AG09319 (cell line): ENCODE measurements at places on chromosomes 12 and 14.
A peak's percentile ranks its signal among the peaks of the same experiment; 100 is the strongest.

DNA sequence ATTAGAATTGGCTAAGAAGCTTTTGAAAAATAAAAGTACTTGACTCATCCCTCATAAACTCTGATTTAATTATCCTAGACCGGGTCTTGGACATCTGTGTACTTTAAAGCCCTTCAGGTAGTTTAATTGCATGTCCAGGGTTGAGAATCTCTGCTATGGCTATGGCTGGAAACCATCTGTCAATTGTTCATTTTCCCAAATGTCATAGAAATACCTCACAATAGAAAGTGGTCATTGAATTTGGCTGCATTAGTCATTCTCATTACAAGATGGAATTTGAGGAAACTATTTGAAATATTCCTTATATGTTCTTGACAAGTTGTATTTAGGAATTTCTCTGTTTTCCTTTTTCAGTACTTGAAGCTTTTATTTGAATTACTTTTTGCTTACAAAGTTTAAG lies 111.3 kb downstream of the TSHR start:
- DNase-seq: no peak

DNA sequence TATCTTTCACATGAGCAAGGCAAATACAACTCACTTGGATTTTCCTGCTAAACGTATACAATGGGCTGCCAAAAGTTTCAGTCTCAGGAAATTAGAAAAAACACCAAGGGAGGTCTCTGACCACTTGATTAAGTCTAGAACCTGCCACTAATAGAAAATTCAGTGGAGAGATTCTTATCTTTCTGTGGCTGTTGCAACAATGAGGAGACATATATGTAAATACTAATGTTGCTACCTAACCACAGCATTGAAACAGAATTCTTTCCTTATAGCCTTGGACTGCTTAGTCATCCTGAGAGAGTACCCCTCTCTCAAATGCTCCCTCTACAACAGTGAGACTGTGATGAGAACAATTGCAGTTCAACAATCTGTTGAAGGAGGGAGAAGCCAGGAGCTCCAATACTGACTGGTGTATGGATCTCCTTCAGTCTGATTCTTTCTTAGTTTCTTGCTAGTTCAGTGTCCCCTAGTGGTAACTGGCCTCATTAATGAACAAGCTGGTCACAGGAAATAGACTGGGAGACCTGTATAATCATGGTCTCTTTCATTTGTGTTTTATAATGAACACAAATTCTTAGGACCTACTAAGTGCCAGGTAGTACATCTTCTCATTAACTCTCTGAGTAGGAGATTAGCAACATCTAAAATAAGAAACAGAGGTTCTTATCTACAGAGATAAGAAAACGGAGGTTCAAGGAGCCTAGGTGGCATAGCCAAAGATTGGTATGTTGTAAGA lies 164.5 kb downstream of the SLC38A4 start:
- DNase-seq: peak; percentile 71

DNA sequence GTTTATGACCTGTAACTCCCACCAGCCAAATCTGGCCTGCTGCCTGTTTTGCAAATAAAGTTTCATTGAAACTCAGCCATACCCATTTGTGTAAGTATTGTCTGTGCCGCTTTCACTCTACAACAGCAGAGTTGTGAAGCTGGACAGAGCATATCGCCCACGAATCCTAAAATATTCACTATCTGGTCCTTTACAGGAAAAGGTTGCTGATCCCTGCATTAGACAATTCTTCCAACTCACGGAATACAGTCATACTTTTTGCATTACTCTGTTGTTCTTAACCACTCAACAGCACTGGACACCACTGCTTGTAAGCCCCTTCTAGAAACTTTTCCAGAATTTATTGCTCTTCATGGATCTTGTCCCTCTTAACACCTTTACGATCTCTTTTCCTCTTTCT lies 435.4 kb downstream of the EGLN3 start:
- no peak for DNase-seq

DNA sequence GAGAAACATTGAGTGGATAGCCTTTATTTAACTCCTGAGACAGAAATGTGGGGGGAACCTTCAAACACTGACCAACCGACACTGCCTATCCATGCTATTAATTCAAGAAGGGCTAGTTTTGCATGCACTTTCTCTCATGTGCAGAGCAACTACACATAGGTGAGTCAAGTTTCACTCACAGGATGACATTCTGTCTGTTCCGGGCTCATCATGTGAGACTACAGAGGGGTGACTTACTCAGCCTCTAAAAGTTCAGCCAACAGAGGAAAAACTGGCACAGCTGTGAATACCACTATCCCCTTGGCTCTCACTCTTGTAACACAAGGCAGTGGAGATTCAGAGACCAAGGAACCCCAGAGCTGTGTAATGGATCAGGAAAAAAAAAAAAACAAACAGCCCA lies 13.3 kb downstream of the BEST3 start:
- DNase-seq: no peak

DNA sequence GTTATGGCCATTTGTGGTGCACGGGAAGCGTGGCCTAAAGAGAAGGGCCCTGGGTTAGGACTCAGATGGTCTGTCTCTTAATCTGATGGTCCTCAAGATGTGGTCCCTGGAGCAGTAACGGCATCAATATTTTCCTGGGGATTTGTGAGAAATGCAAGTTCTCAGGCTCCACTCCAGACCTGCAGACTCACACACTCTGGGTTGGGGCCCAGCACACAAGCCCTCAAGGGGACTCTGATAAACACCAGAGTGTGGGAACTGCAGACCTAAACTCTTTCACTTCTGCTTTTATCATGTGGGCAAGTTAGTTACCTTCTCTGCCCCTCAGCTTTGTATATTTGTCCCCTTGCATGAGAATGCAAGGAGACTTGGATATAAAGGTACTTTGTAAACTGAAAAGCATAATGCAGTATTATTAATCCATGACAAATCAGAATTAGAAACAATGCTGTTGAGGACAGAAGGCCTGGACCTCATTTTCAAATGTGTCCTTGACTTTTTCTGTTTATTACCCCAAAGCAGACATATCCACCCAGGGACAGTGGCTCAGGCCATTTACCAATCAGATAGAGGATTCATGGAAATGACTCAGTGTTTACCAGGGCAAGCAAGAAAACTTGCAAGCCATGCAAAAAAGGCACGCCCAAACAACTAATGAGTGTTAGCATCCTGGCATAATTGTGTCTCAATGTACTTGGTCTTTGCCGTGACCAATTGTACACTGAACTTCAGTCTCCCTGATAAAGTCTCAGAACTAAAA lies 157.0 kb downstream of the ASCL1 start:
- no peak for DNase-seq

GRCh38 chr14:22007784-22008412 lies 334.3 kb upstream of the OR4E1 start:
- DNase-seq: no peak

GRCh38 chr14:34920339-34920738 lies 45.2 kb upstream of the BAZ1A start:
- DNase-seq: no peak

DNA sequence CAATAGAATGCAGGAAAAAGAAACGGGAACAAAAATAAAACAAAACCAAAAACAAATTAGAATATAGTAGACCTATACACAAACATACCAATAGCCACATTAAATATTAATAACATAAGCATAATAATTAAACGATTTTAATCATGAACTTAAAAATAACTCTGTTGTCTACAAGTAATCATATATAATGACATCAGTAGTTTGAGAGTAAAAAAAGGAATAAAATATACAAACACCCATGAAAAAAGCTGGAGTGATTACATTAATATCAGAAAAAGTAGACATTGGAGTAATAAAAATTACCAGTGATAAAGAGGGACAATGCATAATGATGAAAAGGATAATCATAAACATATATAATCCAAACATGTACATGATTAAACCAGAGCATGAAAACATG lies 181.8 kb downstream of the ATXN7L3B start:
- no peak for DNase-seq

DNA sequence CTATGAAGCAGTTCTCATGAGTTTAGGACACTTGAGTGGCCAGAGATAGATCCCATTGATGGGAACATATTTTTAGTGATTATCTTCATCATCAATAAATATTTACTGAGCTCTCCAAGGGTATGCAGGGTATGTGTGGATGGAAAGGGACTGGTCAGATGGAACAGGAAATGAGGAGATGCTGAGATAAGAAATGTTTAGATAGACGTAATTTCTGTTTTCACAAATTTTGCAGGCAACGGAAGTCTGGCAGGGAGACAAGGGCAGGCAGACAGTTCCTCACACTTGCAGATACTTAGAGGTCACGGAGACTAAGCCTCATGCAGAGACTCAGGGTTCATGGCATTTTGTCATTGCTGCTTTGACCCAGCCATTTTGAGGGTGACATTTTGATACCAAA lies 24.3 kb downstream of the BCL2L14 start:
- DNase-seq: no peak

- no peak for DNase-seq
These were observed 17.0 kb downstream of the CAMKK2 start for GRCh38 chr12:121279507-121279915.

GRCh38 chr14:101845896-101846295 lies 84.4 kb downstream of the PPP2R5C start:
- DNase-seq: no peak

DNA sequence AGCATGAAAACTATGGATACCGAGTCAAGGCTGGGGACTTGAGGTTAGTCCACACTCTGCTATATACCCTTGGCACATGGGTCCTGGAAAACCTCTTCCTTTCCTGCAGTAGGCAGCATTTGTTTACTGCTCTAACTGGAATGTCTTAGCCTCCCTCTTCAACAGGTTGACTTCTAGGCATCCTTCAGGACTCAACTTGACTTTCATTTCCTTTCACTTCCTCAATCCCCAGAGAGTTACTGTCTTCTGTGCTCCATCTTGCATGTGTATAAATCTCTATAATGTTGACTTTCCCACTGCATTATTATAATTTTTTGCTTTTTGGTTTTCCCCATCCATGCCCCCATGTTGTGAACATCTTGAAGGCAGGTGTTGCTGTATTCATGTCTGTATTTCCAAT lies 107.9 kb downstream of the VRK1 start:
- no peak for DNase-seq

- DNase-seq: no peak
These were observed 137.8 kb downstream of the HMGA2 start for GRCh38 chr12:65962036-65962430.

DNA sequence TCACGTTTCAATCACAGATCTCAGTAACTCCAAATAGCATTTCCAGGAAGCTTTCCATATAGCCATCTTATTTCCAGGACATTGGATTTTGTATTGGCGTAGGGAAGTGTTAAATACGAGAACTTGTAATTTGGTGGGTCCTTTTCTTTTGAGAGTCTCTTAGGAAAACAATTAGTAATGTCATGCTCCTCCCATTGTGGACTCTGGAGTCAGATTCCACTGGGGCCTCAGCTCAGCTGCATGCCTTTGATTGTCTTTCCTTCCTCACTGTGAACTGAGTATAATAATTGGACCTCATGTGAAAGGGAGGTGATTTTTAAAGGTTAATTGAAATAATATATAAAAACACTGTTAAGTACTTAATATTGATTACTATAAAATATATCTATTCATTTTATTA lies 462.6 kb downstream of the NPAS3 start:
- no peak for DNase-seq

DNA sequence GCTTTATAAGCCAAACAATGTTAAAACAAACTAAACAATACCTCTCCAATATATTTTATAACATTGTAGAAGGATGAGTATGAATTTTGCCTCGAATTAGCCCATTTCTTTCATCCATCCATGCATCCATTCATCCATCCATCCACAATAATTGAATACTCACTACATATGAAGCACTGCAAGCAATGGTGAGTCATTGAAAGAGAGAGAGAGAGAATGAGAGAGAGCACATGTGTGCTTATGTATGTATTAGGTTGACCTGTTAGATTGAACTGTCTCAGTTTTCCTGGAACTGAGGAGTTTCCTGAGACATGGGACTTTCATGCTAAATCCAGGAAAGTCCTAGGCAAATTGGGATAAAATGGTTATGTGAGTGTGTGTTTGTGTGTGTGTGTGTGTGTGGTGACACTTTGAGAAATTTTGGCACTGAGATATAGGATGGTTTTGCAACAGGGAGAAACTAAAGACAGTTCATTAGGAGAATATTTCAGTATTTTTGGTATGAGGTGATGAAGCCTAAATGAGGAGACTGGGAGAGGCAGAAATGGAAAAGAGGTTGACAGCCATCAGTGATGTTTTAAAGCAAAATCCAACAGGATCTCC lies 98.4 kb downstream of the C12orf75 start:
- DNase-seq: no peak

DNA sequence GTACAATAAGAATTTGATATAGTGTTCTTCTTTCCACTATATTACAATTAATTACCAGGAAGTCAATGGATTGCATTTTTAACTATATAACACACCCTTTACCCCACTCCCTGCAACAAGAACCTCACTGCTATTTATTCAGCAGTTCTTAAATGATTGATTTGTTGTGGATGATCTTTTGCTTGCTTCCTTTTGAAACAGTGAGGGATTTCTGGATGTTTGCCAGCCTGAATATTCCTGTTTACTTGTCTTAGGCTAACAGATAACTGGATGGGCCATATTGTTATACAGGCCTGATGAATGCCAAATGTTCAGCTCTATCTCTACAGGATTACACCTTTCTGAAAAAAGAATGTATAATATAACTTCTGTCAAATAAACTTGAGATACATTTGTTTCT lies 497.6 kb downstream of the APAF1 start:
- no peak for DNase-seq

- no peak for DNase-seq
These were observed 27.2 kb downstream of the FBRSL1 start for GRCh38 chr12:132517013-132517739.

DNA sequence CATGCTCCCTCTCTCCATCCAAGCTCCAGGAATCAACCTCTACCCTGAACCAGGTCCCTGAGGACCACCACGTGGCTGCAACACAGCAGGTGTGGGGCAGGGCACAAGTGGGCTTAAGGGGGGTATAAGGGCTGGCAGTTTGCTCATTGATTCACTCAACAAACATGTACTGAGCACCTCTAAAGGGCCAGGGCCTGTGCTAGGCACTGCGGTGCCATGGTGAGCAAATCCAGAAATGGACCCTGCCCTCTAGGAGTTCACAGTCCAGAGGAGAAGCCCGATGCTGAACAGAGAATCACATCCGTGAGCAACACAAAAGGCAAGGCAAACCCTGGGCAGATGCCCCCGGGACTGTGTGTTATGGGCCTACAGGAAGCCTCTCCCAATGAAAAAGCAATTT lies 6.5 kb upstream of the AQP2 start:
- DNase-seq: no peak

DNA sequence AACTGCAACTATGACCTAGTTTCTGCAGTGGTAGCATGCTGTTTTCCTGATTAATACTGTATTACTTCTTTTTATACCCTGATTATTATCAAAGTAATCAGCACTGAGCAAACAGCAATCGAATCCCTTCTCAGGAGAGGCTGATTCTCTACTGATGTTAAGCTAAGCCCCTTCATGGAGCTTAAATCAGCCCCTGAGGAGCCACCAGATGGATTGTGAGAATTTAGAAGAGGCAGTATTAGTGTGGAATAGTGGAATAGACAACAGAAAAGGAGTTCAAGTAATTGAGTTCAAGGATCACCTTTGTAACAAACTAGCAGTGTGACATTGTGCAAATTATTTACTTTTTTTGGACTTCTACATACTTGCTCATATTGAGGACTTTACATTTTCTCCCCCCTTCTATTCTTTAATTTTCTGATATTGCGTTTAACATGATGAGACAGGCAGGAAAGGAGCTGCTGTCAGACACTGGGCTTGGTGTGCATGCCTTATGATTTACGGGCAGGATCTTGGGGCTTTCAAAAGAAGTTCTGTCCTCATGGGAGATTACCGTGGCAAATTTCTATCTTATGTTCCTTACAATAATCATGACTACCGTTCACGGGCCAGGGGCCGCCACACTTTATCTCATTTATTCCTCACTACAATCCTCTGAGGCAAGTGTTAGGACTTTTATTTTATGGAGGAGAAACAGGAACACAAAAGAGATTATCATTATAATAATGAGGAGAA lies 68.0 kb downstream of the PTPRR start:
- no peak for DNase-seq
